ENCODE measurements at places on chromosomes 1 and 21.

GRCh38 chr1:222995236-222995580, 147.8 kb downstream of the TLR5 start:
- DNase-seq: no peak

- DNase-seq: no peak
Observed at GRCh38 chr1:203272633-203273205, 32.6 kb upstream of the BTG2 start.

DNA sequence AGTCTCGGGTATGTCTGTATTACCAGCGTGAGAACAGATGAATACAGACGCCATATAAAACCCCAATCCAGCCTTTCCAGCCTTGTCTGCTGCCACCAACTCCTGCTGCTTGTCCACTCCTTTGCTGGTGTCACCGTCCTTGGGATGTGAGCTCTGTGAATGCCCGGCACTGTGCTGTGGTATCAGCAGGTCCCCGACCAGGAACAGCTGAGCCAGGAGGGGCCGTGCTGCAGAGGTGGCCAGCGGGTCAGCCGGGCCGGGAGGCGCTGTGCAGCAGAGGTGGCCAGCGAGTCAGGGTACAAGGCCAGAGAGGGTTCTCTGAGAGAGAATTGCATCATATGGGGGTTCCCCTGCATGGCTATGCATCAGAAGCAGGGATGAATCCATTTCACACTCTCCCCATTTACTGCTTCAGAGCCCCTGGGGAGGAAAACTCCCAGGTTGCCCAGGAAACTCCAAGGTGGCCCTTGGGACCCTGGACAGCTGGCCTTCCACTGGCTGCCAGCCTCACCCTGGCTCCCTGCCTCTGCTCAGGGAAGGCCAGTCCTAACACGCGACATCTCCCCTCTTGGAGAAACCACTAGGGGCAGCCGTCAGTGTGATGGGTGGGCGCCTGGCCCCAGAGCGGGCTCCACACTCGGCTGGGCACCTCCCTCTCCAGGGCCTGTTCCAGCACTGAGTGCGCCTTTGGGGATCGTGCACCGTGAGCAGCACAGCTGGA, 122.4 kb upstream of the COL6A1 start:
- no peak for DNase-seq

DNA sequence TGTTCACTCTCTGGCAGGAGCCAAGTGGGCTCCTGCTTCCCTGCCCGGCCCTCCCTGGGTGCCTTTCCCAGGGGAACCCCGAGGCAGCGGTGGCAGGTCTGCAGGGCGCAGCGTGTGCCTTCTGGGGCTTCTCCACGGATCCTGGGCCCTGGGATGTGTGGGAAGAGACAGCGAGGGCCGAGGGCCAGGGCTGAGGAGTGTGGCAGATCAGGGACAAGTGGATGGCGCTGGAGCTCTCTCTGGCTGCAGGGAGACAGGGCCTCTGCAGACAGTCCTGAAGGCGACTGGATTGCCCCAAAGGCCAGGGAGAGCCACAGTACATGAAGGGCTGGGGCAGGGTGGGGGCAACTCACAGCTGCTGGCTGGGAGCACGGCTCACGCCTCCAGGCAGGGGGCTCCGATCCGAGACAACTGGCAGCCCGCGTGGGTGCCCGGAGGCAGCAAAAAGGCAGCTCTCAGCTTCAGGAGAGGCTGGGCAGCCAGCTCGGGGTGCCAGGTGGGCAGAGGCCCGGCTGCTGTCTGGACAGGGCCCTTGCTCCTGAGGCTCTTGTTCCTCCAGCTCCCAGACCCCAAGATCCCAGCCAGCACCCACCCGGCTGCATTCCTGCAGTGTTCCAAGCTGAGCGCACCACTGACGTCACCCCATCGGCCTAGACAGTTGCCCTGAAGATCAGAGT, 16.0 kb downstream of the MORN1 start:
- no peak for DNase-seq

DNA sequence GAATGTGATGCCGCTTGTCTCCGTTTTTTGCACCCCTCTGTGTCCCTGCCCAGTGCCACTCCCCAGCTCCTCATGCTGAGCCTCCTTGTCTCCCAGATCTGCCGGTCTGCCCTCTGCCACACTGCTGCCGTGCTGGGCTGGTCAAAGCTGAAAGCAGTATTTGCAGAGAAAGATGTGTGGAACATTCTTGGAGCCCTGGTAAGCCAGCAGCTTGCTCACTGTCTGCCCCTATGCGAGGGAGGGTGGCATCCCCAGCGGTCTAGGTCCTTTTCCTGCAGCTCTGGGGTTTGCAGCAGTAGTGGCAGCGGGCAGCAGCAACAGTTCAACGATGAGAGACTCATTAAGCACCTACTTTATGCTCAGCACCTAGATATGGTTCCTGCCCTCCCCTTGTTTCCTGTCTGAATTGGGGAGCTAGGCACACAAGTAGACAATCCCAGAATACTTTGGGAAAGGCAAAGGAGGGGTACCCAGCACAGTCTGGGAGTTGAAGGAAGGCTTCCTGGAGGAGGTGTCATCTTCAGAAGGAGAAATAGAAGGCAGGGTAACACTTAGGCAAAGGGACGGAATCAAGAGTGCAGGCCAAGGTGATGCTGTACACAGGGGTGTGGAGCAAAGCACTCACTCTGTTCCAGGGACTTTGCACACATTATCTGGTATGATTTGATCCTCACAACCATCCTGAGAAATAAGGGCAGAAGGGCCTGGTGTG, 63.1 kb downstream of the KIF21B start:
- DNase-seq: no peak

DNA sequence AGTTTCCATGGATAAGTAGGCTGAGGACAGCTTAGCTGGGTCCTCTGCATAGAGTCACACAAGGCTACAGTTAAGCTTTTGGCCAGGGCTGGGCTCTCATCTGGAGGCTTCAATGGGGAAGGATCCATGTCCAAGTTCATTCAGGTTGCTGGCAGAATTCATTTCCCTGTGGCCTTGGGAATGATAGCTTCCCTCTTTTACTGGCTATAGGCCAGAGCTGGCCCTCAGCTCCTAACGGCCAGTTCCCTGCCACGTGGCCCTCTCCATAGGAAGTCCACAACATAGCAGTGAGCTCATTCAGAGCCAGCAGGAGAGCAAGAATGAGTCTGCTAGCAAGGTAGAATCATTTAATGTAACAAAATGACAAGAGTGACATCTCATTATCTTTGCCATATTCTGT, 15.1 kb upstream of the PODN start:
- DNase-seq: no peak

- peak; percentile 29 for DNase-seq
Observed at GRCh38 chr1:147890177-147890790, 12.3 kb upstream of the GJA8 start.

DNA sequence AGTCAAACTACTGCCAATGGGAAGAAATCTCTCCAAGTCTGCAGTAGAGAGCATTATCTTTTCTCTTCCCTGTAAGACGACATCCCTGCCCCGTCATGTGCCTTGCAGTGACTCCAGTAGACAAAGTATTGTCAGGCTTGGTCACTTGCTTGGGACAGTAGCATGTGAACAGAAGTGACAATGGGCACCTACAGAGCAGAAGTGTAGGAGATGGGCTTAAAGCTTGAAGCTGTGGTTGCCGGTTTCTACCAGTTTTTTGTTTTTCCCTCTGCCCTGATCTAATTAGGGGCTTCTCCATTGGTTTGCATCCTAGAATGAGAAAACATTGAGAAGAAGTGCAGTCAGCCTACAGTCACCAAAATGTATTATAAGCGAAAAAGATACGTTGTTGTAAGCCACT, 12.7 kb downstream of the F3 start:
- DNase-seq: no peak

- no peak for DNase-seq
Observed at GRCh38 chr1:242826701-242827336, 302.3 kb upstream of the PLD5 start.

GRCh38 chr21:44403106-44404020, 49.9 kb downstream of the TRPM2 start:
- no peak for DNase-seq

- DNase-seq: no peak
Observed at GRCh38 chr21:44847261-44848056, 26.0 kb downstream of the PTTG1IP start.

DNA sequence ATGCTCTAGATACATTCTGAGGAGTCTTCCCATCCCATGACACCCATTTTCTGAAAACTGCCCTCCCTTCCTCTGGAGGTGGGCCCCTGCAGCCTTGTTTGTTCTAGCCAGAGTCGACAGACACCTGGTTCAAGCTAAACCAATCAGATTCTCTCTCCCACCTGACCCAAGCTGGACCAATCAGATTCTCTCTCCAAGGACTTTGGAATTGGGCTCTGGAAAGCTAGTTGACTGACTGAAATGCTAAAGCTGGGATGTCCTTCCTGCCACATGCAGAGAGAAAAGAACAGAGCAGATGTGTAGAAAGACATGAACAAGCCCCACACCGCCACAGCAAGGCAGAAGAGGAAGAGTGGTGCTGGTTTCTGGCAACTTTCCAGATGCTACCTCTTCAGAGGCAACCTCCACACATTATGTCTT, 24.6 kb downstream of the ASAP3 start:
- no peak for DNase-seq

DNA sequence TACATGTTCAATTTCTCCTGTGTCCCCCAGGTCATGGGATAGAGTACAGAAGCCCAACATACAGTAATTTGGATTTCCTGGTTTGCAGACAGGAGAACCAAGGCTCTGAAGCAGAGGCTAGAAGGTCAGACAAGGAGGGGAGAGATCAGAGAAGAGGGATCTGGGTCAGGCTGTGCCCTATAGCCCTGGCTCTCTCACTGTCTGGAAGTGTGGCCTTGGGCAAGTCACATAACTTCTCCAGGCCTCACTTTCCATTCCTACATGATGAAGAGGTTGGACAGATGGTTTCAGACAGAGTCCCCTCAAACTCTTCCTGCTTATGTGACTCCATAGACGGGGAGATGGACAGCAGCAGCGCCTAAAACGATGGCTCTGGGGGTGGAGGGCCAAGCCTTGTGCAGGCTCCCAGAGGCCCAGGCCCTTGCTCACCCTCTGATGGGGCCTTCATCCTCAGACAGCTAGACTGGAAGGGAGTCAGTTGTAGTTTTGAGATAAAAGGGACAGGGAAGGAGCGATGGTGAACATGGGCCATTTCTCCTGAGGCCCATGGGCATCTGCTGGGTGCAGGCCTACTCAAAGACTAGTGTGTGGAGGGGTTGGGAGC, 2.9 kb downstream of the TRIM62 start:
- DNase-seq: no peak

- no peak for DNase-seq
Observed at GRCh38 chr1:53416269-53416813, 42.9 kb upstream of the DMRTB1 start.

DNA sequence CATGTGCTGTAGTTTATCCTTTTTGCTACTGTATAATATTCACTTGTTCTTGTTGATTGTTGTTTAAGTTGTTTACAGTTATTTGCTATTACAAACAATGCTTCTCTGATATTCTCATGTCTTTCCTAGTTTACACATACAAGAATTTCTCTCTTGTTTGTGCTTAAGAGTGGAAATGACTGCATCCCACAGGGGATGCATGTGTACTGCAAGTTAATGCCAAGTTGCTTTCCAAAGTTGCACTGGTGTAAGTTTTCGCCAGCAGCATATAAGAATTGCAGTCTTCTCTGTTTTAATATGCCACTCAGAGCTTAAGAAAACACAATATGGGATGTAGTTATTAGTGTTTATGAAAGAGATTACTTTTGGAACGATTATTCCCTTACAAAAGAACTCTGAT, 97.7 kb downstream of the NEK7 start:
- no peak for DNase-seq

- no peak for DNase-seq
Observed at GRCh38 chr1:83769594-83770318, 229.2 kb downstream of the TTLL7 start.

- DNase-seq: no peak
Observed at GRCh38 chr1:27496604-27497155, 6.7 kb upstream of the WASF2 start.

GRCh38 chr1:2482588-2482987, 6.5 kb downstream of the PLCH2 start:
- no peak for DNase-seq

- DNase-seq: no peak
Observed at GRCh38 chr21:33418691-33419090, 15.5 kb downstream of the IFNGR2 start.

GRCh38 chr1:97145321-97145956, 423.9 kb downstream of the PTBP2 start:
- DNase-seq: no peak

GRCh38 chr1:15687446-15687845, 3.3 kb downstream of the PLEKHM2 start:
- DNase-seq: no peak

- no peak for DNase-seq
Observed at GRCh38 chr1:163290025-163290640, 31.6 kb upstream of the NUF2 start.

DNA sequence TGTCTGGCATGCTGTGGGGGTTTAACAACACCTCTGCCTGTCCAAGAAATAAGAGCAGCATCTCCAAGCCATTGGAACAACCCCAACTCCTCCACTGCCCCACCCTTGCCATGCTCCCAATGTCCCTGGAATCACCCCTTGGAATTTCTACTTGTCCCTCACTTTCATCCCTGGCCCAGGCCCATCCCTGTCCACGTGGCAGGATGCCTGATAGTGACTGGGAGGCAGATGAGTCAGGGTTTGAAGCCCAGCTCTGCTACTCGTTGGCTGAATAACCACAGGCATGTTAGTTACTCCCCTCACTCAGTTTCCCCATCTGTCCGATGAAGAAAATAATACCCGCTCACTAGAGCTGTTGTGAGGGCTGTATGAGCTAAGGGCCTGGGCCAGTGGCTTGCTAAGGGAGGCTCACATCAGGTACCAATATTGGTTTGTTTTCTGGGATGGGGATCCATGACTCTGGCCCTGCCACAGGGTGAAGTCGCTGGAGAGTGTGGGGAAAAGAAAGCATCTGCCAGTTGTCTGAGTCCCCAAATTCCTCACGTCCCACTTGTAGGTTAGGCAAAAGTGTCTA, 99.4 kb upstream of the TLR5 start:
- DNase-seq: no peak

DNA sequence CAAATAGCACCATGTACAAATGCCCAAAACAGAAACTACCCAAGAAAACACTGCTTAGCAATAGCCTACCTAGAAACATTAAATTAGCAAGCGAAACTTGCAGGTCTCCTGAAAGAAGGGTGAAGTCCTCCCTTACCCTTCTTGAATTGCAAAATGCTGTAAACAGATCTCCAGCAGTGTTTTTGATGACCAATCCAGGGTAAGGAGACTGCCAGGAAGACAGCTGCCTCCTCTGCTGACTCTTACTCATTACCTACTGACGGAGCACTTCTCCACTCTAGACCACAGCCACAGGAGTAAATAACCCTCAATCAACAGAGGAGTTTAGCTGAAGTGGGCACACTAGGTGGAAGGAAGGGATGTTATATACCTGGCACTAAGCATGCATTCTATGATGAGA, 32.2 kb upstream of the GADD45A start:
- DNase-seq: no peak

DNA sequence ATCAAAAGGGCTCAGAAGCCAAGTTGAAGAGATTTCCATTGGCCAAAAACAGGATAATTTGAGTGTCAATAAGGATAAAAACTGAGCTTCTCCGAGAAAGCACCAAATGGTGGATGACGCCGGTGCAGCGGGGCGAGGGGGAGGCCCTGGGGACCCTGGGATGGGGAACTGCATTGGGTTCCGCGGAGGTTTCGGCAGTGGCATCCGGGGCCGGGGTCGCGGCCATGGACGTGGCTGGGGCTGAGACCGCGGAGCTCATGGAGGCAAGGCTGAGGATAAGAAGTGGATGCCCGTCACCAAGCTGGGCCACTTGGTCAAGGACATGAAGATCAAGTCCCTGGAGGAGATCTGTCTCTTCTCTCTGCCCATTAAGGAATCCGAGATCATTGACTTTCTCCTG, 97.2 kb downstream of the DMRTA2 start:
- DNase-seq: no peak

- no peak for DNase-seq
Observed at GRCh38 chr1:56585985-56586384, 6.6 kb upstream of the PLPP3 start.

- DNase-seq: peak; percentile 81
Observed at GRCh38 chr1:154335025-154335714, 9.8 kb downstream of the ATP8B2 start.

All from stimulated activated CD4-positive, alpha-beta T cell treated with anti-CD3 and anti-CD28 coated beads, Interleukin-1b, Interleukin-23, amount 100 ng/mL, for 1 hour (primary cell).